ENCODE measurements at places on chromosomes 2 and 18.

GRCh38 chr2:108171657-108172056 lies 68.1 kb upstream of the SULT1C3 start:
- DNase-seq, result no peak

GRCh38 chr18:41343808-41344207 lies 611.2 kb upstream of the PIK3C3 start:
- no peak for DNase-seq

- no peak for DNase-seq
Measured at GRCh38 chr2:74743039-74743438, 89.0 kb downstream of the SEMA4F start.

DNA sequence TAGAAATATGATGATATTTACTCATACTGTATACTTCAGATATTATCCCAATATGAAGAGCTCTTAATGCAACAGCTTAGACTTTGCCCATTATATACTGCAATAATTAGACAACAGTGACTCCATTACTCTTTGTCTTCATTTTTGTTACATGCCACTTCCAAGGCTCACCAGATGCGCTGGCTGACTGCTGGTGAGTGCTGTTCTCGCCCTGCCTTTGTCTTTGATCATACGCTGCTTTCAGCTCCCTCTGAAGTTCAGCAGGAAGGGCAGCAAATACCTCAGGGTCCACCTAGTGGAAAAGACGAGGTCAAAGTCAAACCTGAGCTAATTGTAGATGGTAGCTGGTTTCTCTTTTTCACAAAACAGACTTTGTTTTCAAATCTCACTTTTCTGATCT lies 66.3 kb downstream of the EIF5B start:
- DNase-seq, result no peak

DNA sequence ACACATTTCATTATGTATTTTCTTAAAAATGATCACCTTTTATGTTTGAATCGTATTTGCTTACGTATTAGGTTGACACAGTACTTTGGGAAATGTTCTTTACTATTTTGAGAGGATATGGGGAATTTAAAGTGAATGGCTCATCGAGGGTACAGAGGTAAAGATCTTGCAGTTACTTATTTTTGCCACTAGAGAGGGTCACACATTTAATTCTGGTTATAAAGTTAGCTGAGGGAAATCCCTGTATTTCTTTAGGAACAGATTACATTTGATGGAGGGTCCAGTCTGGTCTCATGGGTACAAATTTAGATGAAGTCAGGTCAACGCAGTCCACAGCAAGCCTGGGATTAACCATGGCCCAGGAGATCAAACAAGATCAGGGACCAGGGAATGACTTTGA lies 24.5 kb downstream of the DYNC2LI1 start:
- no peak for DNase-seq

- DNase-seq, result no peak
Measured at GRCh38 chr18:10228326-10228725, 226.1 kb upstream of the APCDD1 start.

- no peak for DNase-seq
Measured at GRCh38 chr2:98697651-98698337, 33.1 kb downstream of the MGAT4A start.

DNA sequence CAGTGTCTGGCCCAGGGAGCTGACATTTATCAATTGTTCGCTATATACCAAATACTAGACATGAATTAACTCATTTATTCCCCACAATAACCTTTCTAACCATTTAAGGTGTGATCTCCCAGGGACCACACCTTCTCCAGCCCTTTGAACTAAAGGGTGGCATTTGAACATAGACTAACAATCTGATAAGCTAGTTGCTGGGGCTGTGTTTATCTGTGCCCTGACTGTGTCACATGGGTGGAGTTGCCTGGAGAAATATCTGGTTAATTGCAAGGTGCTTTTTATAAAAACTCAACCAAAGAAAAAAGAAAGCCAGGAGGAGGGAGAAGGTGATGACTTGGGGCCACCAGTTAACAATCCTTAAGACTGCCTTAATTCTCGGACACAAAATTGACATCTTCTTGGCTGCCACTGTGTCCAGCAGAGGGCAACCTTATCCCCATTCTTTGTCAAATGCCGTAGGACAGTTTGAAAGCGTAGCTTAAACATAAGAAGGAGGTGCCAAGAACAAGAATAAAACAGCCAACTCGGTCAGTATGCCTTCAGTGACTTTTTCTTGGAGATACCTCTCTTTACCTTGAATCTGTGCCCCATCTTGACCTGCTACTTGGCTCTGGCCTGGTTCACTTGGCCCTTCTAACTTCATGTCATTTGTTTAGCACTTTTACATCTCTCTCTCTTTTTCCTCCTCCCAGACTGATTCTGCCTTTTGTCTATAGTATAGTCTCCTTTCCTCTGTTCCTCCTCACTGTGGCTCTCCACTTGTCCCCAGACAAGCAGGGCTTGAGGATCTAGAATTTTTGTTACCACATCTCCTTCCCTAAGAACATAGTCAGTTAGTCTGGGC lies 183.4 kb downstream of the MYO3B start:
- DNase-seq, result no peak

- no peak for DNase-seq
Measured at GRCh38 chr2:72036595-72036994, 111.1 kb downstream of the CYP26B1 start.

- DNase-seq, result no peak
Measured at GRCh38 chr2:152534460-152535135, 182.7 kb downstream of the PRPF40A start.

DNA sequence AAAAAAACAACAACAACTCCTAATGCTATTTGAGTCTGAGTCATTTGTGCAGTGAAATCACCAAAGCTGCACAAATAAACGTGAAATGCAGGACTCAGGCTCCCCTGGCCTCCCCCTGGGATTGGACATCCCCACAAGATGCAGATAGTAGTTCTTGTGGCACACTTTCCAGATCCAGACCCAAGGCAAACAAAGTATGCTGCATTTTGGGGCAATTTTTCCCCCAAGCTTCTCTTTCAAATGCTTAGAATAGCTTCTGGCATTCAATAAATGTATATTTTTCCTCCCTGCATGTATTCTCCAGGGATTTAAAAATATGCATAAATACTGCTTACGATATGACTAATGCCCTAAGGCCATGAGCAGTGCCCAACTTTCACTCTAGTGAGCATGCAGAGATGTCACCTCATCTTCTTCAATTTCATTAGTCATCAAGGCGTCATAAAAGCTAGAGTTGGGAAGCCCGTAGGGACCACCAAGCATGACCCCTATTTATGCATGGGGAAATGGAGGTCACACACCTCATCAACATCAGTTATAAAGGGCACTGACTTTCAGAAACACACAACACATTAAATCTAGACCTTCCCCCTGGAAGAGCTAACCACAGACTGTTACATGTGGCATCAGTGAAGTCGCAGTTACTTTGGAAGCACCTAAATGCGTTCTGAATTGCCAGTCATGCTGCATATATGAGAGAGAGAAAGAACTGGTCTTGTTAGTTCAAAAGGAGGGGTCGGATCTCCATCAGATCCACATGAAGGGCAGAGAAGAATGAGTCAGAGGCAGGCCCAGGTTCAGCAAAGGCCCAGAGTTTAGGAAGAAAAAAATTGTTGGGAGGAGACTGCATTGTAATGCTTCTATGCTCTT lies 374.1 kb downstream of the LPIN1 start:
- no peak for DNase-seq

GRCh38 chr2:63814114-63814513 lies 27.6 kb upstream of the UGP2 start:
- DNase-seq, result no peak

DNA sequence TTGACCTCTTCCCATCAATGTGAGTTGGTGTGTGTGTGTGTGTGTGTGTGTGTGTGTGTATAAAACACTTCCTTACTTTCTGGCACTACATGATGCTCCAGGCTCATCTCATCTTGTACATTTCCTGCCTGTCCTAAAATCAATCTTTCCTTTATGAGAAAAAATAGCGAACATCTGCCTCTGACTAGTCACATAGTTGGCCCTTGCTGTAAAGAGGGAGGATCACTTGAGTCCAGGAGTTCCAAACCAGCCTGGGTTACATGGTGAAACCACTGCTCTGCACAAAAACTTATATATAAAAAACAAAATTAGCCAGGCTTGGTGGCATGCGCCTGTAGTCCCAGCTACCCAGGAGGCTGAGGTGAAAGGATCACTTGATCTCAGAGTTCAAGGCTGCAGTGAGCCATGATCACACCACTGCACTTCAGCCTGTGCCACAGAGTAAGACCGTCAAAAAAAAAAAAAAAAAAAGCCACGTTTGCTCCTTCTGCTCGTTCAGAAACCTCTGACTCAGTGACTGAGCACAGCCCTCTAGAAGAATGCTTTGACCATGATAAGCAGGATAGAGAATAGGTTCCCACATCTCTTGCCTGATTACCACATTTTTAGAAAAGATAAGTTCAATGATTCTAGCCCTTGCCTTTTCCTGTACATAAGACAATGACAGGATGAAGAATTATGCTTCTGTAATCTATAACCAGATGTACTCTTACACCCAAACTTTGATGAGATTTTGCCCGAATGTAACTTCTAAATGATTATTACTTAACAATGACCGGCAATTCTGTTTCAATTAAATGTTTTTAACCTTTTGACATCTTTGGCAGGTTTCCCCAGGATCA lies 45.2 kb upstream of the ST3GAL5 start:
- no peak for DNase-seq

DNA sequence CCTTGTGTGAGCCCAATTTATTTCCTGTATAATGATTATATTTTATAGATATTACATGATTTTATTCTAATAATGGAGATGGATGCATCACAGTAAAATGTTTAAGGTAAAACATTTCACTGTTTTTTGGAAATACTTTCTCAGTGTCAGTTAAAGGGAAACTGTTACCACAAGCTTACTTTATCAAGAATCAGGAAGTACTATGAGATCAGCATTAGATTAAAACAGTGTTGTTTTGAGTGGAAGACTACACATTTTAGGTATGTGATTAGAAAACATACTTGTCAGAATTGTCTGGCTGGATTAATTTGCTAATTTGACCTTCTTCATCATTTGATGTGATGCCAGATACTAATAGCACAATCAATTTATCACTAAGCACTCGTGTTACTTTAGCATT lies at the start of gene HRH4:
TSS of gene HRH4 (plus strand) at position 250 of the 400 bp plus-strand sequence. CDS start at position 342, 92 bp downstream.
- DNase-seq, result no peak

DNA sequence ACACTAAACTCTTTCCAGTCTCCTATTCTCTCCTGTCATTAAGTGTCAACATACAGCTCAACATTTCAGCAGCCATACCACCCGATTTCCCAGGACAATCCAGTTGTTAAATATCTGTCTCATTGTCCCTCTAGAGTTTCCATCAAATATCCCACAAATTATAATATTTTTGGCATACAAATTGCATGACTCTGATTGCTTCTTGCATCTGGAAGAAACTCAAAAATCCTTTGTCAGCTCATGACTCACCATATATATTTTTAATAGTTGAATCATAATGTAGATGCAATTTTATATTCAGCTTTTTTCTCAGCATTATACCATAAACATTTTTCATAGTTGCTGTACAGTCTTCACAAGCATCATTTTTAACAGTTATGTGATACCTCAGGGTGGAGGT lies 7.2 kb downstream of the SLC30A3 start:
- no peak for DNase-seq

- no peak for DNase-seq
Measured at GRCh38 chr2:168320267-168320666, 72.9 kb upstream of the STK39 start.

GRCh38 chr2:5520463-5520972 lies 171.7 kb upstream of the SOX11 start:
- no peak for DNase-seq

DNA sequence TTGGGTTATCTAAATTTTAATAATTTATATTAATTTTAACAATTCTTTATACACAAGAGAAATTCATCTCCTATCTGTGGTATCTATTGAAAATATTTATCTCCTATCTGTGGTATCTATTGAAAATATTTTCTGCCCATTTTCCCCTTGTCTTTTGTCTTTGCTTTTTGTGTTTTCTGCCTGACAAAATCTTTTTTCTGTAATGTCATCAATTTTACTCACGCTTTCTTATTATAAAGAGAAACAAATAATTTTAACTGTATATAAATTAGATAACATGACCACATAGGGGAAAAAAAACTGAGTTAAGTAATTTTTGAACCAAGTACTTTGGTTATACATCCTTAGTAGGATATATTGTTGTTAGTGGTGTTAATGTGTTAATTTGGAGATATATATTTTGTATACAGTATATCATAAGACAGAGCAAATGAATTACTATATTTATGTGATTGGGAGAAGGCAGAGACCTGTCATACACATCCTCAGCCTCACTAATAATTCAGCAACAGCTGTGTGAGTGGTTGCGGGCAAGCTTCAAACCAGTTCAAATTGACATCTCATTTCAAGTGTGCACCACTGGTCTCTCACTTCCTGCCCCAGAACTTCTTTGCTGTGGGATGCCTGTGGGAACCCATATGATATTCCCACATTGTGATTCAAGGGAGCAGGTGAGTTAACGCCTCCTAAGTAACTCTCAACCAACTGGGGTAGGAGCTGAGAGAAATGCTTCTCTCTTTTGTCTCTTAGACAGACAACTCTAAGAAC lies 292.4 kb downstream of the SP3 start:
- DNase-seq, result no peak

- no peak for DNase-seq
Measured at GRCh38 chr18:59779979-59780378, 82.8 kb upstream of the CCBE1 start.

DNA sequence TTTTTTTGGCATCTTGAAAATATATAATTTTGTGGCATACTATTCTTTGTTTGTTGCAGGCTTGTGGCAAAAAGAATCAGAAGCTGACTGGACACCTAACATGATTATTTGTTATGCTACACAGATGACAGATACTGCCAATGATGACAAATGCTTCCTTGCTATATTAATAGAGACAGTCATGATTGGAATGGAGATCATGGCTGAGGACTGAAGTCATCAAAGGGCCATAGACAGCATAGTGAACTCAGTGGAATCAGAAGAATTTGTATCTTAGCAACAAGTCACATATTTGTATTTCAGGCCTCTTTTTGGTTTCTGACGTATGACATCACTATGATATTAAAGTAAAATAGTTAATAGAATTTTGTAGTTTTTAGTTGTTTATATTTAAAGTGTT lies 1003.8 kb upstream of the DDX18 start:
- no peak for DNase-seq

DNA sequence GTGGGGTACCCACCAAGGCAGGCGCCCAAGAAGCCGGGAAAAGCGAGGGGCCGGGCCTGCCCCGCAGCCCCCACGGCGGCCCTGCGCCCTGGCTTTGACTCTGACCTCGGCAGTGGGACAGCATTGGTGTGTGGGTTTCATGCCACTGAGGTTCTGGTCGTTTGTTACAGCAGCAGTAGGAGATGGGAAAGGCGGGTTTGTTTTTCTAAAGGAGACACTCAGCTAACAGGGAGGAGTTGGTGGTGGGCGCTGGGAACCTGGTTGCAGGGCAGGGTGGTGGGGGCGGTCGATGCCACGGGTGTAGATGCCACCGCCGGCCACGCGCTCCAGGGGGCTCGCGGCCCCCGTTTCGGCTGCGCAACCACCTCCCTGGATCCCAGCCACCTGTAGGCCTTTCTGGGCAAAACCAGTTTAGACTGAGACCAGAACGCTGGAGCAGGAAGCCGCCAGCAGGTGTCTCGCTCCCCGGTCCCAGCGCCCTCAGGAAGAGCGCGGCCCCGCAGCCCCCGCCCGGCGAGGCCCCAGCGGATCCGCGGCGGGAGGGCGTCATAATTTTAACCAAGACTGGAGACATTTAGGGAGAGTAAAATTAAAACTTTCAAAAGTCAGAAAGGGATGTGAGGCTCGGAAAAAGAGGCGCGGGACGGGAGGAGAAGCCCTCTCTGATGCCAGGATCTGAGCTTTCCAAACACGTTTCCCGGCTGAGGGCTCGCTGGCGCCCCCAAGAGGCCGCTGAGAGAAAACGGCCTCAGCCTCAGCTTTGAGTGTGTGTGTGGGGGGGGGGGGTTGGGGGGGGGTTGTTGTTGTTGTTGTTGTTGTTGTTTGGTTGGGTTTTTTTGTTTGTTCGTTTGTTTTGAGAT lies 17.4 kb downstream of the CIDEA start:
- DNase-seq, result peak; percentile 85

All from neuronal stem cell (in vitro differentiated cells).